ENCODE measurements at places on chromosomes 16 and 17.

DNA sequence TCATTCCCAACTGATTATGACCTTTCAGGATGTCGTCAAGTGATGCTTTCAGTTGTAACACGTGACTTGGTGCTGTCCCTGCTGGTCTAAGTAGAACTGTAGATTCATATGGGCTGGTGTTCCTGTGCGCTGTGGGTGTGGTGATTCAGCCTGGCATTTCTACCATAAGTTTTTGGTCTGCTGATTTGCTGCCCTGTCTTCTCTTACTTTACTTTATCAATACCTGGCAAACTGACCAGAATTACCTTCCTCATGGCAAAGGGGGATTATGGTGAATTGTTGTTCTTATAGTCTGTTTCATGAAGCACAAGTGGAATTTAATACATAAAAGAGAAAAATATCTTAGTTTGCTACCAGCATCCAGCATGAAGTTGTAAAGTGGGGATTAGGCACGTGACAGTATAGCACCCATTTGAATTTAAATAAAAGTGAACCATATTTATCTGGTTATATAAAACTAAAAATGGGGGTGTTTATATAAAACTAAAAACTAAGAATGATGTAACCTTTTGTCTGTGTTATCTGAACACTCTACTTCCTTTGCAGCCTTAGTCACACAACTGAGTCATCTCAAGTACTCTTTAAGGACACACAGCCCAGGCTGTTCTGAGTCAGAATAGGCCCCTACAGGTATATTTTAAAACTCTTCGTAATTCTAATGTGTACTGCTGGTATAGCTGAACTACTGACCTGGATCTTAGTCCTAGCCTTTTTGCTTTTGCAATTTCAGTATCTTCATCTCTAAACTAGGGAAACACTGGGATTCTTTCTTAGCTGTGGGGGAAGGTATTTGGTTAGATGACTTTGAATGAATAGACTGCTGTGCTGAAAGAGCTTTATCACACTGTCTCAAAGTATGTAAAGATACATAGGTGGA is 28.3 kb downstream of the TTC19 start:
- no peak for DNase-seq

DNA sequence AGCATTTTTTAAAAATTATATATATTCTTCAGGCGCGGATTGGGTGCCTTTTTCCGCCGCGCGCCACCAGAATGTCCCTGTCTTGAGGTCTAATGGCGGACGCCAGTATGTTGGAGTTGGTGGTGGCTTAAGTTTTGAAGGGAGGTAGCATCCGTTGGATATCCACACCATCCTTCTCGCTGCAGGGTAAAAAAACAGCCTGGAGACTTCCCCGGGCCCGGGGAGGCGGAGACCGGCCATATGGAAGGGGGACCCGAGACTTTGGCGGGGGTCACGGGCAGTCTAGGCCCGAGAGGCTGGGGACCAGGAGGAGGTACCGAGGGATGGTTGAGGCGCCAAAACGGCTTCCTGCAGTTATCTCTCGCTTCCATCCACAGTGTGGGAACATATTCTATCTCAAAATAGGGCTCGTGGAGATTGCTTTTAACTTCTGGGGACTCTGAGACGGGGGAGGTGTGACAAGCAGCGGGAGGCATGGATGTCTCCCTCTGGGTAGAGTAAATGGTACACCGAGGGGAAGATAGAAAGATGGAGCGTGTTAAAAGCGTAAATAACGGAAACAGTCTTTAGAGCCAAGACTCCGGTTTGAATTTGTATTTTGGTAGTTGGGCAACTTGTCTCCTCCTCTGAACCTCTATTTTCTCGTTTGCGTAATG is at the start of gene SF3B3:
Gene SF3B3, plus strand, starts transcription at position 74 of the 656 bp plus-strand sequence. CDS start 2,841 bp downstream, outside the sequence.
- peak; percentile 60 for DNase-seq

DNA sequence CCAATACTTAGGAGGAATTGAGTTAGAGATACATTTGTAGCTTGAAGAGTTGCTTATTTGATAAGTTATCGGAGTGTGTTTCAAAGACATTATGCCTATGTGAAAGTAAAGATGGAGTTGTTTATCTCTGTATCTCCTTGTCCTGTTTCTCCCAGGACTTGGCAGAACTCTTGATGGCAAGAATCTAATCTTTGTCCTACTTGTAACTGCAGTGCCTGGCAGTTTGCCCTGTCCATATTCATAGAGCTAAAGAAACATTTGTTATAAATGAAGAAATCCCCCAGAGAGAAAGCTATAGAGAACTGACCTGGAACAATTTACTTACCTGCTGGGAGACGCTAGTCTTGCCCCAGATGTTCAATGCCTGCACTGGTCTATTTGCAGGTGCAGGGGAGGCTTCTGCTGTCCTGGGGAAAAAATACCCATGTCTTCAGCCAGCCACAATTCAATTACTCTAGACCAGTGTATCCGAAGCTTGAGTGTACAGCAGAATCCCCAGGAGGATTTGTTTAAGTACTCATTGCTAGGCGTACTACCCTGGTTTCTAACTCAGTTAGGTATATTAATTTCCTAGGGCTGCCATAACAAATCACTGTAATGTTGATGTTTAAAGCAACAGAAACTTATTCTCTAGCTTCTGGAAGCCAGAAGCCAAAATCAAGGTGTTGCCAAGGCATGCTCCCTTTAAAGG is 410.0 kb upstream of the HSBP1 start:
- DNase-seq, result no peak

DNA sequence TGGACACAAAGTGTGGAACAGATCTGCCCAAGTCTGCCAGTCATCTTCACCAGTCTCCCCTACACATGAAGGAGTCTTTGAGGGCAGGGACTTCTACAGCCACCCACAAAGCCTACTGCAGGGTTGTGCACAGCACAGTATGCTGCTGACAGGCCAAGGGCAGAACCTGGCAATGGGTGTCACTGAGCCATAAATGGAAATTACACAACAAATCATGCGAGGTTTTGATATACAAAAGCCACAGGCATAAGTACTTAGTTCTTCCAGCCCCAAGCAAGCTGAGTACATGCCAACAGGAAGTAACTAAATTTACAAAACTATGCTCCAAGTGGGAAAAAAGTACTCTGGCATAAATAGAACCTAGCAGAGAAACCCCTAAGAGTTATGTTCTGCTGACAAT is 7.8 kb upstream of the PSMC3IP start:
- no peak for DNase-seq
